Small intestine (tissue), 16 donors: ENCODE measurements at places on chromosomes 5 and 9.
A peak's percentile ranks its signal among the peaks of the same experiment; 100 is the strongest.

GRCh38 chr5:87924436-87924835, 344.2 kb downstream of the TMEM161B start:
- DNase-seq = no peak

- no peak for DNase-seq
These were observed 93.6 kb upstream of the ZNF462 start for GRCh38 chr9:106769331-106769730.

DNA sequence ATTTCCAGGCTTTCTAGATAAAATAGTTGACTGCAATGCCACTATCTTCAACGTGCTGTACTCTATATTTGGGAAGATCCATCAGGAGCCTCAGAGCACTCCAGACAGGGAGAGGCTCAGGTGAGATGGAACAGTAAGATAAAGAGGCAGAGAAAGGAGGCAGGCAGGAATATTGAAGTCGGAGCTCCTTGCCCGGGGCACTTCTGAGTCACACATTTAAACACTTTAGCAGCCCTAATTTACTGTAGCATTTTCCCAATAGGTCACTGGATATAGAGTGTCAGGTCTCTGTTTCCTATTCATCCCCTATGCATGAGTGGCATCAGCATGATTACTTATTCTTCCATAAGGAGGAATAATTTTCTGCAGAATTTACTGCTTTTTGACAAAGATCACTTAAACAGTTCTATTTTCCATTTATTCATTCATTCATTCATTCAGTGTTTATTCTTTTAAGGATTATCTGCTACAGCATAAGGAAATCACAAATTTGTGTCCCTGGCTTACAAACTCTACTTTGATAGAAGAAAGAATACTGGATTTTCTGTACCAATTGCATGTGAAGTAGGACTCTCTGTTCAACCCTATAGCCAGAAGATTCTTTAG, 170.7 kb downstream of the MAPKAP1 start:
- no peak for DNase-seq

- DNase-seq = no peak
These were observed 32.1 kb upstream of the PDCL start for GRCh38 chr9:122860319-122861142.

GRCh38 chr5:133063965-133064364, 12.2 kb downstream of the HSPA4 start:
- DNase-seq = peak; percentile 61

DNA sequence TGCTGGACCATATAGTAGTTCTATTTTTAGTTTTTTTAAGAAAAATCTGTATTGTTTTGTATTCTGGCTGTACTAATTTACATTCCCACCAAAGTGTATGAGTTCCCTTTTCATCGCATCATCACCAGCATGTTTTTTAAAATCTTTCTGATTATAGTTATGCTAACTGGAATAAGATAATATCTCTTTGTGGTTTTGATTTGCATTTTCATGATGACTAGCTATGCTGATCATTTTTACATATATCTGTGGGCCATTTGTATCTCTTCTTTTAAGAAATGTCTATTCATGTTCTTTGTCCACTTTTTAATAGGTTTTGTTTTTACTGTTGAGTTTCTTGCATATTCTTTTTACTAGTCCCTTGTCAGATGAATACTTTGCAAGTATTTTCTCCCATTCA, 238.0 kb downstream of the FBXO4 start:
- DNase-seq = no peak

DNA sequence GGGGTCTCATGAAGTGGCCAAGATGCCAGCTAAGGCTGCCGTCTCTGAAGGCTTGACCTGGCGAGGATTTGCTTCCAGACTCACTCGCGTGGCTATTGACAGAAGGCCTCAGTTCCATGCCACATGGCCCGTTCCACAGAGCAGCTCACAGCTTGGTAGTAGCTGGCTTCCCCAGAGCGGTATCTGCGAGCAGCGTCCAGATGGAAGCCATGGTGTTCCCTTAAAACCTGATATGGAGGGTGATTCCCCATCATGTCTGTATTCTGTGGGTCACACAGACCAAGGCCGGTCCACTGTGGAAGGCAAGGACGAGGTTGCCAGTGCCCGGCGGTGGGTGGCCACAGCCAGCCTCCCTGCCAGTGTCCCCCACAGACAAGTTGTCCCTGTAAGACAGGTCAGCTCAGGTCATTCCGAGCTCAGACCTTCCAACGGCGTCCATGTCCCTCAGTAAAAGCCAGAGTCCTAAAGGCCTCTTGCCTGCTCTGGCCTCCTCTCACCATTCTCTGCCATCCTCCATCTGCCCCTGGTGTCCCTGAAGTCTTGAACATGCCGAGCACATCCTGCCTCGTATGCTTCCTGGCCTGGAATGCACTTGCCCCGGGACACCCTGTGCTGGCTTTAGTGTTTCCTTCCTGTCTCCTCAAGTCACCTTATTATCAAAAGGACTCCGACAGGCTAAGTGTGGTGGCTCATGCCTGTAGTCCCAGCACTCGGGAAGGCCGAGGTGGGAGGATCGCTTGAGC, 61.3 kb upstream of the LRRTM2 start:
- no peak for DNase-seq

DNA sequence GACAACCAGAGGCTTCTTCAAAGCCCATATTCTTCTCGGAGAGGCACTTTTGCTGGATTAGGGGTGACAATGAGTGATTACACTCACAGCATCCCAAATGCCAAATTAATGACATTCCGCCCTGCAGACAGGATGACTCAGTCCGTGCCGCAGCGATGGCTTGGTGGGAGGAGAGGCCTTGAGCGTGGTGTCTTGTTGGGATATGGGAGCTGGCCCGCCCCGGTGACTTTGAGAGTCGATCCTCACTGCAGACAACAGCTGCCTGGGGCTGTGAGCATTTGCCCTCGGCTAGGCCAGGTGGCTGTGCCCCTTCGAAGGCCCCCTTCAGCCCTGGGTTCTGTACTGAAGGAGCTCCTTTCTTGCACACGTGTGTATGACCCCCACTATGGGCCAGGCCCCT, 29.8 kb downstream of the OLFM1 start:
- no peak for DNase-seq

GRCh38 chr5:169746147-169746694, 109.1 kb downstream of the DOCK2 start:
- DNase-seq = no peak

DNA sequence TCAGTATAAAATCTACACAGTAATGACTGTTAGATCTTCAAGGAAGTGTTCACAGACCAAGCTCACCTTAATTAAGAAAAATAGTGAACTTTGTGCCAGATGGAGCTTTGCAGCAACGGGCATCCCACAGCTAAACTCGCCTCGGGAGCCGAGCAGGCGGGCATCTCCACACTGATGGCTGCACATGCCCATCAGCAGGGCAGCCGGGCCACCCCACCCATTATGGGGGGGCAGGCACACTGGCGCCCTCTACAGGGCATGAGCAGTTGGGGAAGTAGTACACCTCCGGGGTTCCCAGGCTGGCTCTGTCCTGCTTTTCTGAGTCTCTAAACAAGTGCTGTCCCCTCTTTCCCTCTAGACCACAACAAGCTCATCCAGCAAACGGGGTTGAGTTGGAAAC, 21.6 kb downstream of the ANKS6 start:
- no peak for DNase-seq

- no peak for DNase-seq
These were observed 1.4 kb upstream of the PHF24 start for GRCh38 chr9:34956648-34957047.

DNA sequence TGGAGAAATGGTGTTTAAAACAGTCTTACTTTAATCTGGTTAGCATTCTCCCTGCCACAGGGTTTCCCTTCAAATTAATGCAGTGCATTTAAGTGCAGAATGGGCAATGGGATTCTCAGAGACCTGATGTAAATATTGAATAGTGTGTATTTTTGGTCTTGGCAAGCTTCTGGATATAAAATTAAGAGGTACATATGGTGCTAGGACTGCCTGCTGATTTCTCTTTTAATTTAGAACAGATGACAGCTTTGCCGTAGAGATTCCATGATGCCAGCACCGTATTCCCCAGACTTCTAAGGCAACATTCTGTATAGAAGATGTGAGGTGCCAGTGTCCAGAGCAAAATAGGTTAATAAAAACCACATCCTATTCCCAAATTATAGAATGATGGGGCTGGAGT, 1.9 kb downstream of the MTAP start:
- DNase-seq = no peak

GRCh38 chr5:151196556-151197290, 27.2 kb downstream of the CCDC69 start:
- no peak for DNase-seq

- no peak for DNase-seq
These were observed 359.8 kb upstream of the IRX4 start for GRCh38 chr5:2242539-2242938.

GRCh38 chr9:94054716-94055115, 29.5 kb upstream of the PTPDC1 start:
- no peak for DNase-seq

DNA sequence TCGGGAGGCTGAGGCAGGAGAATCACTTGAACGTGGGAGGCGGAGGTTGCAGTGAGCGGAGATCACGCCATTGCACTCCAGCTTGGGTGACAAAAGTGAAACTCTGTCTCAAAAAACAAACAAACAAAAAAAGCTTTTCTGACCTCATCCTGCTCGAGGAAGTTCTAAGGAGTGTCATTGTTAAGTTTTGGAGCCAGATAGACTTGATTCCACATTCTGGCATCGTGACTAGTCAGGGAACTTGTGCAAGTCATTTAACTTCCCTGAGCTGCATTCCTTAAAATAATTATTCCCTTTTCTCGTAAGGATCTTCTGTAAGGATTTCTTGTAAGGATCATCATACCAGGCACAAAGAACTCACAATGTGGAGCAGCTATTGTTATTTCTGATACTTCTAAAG, 26.2 kb downstream of the SNX24 start:
- DNase-seq = no peak

DNA sequence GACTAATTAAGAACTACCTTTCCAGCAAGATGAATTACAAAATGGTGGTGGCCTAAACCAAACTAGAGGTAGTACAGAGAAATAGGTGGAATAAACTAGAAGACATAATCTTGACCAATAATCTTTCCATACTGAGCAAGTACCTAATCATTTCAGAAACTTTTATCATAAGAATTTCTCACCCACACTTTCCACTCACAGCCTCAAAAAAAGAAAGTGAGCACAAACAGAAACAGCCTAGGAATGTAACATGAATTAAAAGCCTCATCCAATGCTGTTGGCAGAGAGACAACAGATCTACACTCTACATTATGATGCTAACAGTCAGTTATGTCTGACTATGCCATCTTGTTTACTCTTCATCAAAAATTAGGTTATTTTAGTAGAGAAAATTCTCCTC, 1.3 kb downstream of the RNF38 start:
- no peak for DNase-seq

GRCh38 chr9:124769549-124770358, 1.4 kb downstream of the NR6A1 start:
- DNase-seq = peak; percentile 88

DNA sequence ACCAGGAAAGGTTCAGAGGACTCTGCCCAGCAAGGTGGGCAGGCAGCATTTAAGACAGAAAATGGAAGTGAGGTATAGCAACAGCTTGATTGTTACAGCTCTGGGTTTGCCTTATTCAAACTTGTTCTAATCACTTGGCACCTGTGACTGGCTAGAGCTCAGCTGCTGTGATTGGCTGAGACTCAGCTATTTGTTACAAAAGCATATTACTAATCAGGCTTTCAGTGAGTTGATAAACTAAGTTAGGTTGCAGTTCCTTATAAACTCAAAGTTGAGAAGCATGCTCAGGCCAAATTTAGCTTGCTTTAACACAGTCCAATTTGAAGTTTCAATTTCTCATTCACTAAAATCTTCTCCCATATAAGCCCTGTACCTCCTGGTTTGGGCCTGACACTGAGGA, 56.3 kb downstream of the GDA start:
- DNase-seq = peak; percentile 36

DNA sequence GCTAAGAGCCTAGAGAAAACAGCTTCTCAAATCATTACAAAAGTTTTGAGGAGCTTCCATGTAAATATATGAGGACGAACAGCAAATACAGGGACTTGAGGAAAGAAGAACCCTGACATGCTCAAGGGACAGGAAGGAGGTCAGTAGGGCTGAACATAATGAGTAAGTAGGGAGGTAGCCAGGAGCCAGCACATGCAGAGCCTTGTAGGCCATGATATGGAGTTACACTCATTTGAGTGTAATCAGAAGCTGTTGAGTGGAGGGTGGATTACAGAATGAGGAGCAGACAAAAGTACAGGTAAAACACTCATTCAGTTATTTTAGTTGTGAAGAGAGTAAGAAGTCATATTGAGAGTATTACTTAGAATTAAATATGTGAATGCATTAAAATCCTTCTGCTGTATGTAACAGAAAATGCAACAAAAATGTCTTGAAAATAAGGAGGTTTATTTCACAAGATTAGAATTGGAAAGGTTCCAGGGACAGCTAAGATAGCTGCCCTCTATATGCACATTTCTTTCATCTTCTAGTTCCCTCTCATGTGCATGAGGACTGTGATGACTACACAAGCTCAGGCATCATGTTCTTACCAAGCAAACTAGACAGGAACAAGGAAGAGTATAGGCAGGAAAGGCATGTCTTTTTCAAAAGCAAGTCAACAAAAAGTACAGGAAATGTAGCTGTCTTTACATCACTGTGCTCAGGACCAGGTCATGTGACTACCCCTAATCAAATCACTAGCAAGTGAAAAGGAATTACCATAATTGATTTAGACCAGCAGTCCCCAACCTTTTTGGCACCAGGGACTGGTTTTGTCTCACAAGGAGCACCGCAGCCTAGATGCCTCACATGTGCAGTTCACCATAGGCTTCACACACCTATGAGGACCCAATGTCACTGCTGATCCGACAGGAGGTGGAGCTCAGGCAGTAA, 87.2 kb downstream of the TMEM232 start:
- DNase-seq = no peak

DNA sequence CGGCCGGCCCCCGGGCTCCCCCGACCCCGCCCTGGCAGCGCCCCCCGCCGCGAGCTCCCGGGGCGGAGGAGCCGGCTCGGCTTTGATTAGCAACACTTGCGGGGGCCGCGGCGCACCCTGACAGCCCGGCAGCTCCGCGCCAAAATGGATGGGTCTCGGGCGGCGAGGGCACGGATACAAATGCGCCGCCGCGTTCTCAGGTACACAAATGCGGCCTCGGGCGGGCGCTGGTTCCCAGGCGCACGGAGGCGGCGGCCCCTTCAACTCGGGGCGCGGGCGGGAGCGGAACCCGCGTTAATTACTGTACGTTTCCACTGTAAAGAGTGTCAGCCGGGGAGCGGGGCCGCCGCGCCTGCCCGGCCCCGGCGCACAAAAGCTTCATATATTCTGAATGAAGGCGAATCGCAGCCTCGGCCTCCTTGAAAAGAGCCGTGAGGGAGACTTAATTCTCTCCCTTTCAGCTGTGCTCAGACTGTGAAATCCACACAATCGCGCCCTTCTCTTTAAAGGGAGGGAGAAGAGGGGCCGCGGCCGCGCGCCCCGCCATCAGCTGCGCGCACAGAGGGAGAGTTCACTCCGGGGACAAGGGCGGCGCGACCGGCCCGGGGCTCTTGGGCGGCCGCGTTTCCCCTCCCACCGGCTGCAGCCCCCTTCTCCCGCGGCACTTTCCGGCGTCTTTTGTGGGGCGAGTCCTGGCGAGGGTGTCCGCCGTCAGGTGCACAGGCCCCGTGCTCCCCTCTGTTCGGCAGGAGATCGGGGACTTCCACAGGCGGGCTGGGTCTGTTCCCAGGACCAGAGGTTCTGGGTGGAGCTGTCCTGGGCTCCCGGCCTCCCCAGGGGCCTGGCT, 27.0 kb downstream of the MSX2 start:
- DNase-seq = no peak
